ENCODE measurements at places on chromosomes 6 and 20.

GRCh38 chr6:28252009-28252975, at the start of gene ZKSCAN4:
TSS of gene ZKSCAN4 (minus strand) at chr6:28252269. CDS start at chr6:28251980, 289 bp downstream.
- DNase-seq, result peak; percentile 48

- no peak for DNase-seq
Measured at GRCh38 chr6:47134476-47135189, 92.5 kb upstream of the ADGRF1 start.

GRCh38 chr6:166097914-166098522, 69.6 kb downstream of the TBXT start:
- peak; percentile 38 for DNase-seq

- DNase-seq, result no peak
Measured at GRCh38 chr6:47440719-47441118, 36.9 kb upstream of the CD2AP start.

- no peak for DNase-seq
Measured at GRCh38 chr6:145688493-145688905, 46.8 kb downstream of the EPM2A start.

DNA sequence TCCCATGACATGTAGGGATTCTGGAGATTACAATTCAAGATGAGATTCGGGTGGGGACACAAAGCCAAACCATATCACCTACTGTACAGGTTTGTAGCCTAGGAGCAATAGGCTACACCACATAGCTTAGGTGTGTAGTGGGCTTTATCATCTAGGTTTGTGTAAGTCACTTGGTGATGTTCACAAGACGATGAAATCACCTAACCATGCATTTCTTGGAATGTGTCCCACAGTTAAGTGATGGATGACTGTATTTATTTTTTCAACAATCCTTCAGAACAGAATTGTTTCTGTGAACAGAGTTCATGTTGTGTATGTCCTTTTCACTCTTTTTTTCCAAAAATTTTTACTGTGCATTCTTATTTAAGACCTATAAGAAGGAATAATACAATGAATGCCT, 76.1 kb downstream of the DTD1 start:
- no peak for DNase-seq

- no peak for DNase-seq
Measured at GRCh38 chr20:48841196-48841874, 13.5 kb upstream of the PREX1 start.

DNA sequence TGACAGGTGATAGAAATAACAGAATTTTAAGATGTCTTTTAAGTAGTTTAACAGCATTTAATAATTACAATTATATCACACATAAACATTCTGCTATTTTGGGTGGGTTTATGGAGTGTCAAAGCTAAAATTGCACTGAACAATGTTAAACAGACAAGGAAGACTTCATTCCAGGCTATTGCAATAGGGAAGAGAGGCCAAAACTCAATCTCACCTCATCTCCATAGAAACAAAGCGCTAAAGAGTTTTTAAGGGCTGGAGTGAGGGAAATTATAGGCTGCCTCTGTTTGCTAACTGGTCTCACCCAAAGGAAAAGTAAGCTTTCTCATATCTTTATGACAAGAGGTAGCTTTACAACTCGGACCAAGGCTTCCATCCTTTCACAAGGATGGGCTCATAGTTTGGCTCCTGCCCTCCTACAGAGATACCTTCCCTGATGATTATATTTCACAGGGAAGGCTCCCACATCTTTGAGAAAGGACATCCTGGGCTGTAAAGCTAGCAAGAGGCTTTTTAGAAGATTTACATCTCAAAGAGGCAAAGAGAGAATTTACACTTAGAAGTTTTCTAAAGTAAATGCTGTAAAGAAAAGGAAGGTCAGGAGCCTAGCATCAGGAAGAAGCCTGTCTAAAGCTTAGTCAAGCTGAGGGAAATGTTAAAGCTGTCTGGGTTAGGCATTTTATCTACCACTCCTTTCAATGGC, 350.2 kb upstream of the IMPG1 start:
- DNase-seq, result no peak

- no peak for DNase-seq
Measured at GRCh38 chr6:100202417-100203194, 208.6 kb upstream of the MCHR2 start.

DNA sequence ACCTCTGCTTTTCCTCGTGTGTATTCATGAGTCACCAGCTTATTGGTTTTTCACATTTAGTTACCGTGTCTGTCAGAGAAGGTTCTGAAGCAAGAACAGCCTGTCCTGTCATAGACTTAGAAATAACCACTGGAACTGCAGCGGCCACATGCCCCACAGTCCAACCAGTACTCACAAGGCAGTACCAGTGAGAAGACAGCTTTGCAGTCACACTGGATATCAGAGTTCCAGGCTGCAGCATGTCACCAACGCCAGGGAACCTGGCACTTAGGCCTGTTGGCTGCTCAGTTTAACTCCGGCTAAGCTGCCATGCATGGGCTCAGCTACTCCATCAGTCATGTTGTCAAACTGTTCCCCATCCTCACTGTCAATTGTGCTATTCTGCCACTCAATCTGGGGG, 40.1 kb downstream of the ADNP start:
- DNase-seq, result no peak

GRCh38 chr6:5179917-5180316, 80.8 kb downstream of the LYRM4 start:
- no peak for DNase-seq

DNA sequence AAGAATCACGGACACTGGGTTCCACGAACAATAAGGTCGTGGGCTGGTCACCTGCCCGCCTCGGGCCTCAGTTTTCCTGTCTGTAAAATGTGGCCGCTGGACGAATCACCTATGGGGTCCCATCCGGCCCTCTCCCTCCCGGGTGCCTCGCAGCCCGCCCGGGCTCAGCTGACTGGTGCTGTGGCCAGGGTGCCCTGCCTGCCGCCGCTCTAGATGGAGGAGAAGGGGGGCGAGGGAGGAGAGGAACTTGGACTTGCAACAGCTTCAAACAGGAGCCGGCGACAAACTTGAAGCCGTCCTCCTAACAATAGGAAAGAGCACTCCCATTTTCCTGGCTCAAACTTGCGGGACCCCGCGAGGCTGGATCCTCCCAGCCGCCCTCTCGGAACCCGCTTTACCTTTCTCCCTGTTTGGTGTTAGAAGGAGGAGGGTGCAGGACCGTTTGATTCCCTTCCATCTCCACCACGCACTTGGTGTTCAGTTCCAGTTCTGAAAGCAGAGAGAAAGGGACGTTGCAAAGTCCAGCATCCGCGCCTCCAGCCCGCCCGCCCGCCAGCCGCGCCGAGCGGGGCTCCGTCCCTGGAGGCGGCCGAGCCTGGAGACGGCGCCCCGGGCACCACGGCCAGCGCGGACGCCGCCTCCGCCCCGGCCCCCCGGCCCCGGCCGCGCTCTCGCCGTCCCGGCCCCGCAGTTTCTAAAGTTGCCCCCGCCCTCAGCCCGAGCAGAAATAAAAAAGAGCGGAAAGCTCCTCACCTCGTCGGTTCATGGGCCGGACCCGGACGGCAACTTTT, 584 bp downstream of the KIF13A start:
- DNase-seq, result no peak

- no peak for DNase-seq
Measured at GRCh38 chr6:68229566-68229965, 405.5 kb upstream of the ADGRB3 start.

GRCh38 chr6:139175389-139175948, 40.6 kb downstream of the HECA start:
- DNase-seq, result no peak

DNA sequence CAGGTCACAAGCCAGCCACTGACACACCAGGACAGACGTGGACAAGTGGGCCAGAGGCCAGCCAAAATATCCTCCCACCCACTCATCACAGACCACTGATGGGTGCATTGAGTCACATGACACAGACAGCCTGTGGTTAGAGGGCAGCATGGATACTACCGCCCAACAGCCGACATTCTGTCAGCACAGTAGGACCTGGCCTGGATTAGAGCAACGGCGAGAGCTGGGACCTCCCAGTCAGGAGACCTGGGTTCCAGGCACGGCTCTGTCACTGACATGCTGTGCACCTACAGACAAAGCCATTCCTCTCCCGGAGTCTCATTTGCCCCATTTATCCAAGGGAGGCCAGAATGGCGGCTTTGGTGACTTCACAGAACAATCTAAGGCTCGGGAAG, 8.0 kb downstream of the ZNF335 start:
- no peak for DNase-seq

- DNase-seq, result no peak
Measured at GRCh38 chr6:30091577-30092381, 16.2 kb upstream of the RNF39 start.

- no peak for DNase-seq
Measured at GRCh38 chr6:37259191-37259590, 1.2 kb upstream of the TMEM217 start.

GRCh38 chr6:26468829-26469228, 11.1 kb downstream of the BTN2A1 start:
- DNase-seq, result no peak

- DNase-seq, result no peak
Measured at GRCh38 chr6:113586413-113587077, 270.6 kb upstream of the MARCKS start.

- no peak for DNase-seq
Measured at GRCh38 chr20:16761305-16761829, 13.2 kb downstream of the OTOR start.

GRCh38 chr20:46083101-46083500, 6.7 kb downstream of the NCOA5 start:
- DNase-seq, result no peak

GRCh38 chr6:30626484-30627366, at the start of gene ATAT1:
TSS of gene ATAT1 (plus strand) at chr6:30626874.
- DNase-seq, result peak; percentile 77

- no peak for DNase-seq
Measured at GRCh38 chr6:9168669-9169068, 733.3 kb upstream of the SLC35B3 start.

DNA sequence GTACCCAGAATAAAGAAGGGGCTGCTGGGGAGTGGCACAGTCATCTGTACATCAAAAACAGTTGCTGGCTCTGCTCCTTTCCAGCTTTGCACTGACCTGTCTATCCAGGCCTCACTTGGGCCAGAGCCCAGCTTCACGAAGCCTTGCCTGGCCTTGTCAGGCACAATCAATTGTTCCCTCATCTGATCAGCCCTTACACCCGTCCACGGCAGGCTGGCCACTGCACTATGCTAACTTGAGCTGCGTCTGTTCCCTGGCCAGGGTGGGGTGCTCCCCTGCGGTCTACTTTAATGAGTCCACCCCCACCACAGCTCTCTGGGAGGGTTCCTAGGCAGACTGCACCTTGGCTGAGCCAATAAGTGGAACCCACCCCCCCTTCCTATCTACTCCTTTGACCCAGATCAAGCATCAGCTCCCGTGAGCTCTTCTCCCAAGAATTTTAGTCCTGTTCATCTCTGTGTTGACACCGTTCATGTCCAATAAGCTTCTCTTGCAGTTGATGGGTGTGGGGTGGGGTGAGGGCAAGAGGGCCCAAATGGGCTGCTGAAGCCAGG, 74.3 kb upstream of the MLN start:
- DNase-seq, result no peak
